ENCODE measurements at places on chromosomes 12 and 14.

GRCh38 chr12:87038098-87038497 is 781.9 kb upstream of the MGAT4C start:
- DNase-seq = no peak

GRCh38 chr14:61217516-61217915 is 63.6 kb downstream of the TMEM30B start:
- no peak for DNase-seq

- DNase-seq = no peak
These were observed 129.6 kb downstream of the NDUFA12 start for GRCh38 chr12:94873734-94874517.

GRCh38 chr14:34843011-34843554 is 32.1 kb downstream of the BAZ1A start:
- peak; percentile 39 for DNase-seq

DNA sequence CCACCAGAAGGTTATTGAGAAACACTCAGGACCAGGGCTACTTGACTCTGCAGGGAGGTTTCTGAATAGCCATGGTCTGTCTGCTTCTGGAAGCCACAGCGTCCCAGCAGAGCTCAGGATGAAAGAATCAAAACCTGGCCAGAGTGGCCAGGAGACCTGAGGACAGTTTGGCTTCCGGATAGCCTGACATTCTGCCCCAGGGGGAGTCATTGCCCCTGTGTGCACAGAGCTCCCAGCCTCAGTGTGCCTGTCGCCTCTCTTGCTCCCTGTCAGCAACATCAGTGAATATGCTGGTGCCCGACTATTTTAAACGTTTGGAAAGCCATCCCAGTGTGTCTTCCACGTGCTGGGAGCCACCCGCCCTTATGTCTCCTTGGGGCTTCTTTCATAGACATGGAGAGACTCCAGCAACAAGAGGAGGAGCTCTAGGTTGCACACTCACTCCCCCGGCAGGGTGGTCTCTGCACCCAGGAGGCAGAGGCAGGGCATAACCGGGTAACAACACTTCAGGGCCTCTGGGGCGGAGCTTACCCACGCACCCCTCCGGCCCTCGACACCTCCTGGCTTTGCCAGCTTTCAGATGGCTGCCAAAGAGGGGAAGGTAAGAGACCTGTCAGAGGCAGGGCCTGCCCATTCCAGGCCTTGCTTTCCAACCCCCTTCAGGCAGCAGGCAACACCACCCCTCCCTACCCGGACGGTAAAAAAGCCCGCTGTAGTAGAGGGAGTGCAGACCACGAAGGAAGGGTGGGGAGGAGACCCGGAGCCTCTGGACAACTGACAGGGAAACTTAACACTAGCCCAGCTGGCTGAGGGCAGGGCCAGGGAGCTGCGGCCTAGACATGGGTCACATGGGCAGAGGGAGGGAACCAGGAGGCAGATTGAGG is 19.0 kb upstream of the SLC6A12 start:
- DNase-seq = no peak

GRCh38 chr12:132572106-132572505 is 38.3 kb downstream of the LRCOL1 start:
- DNase-seq = no peak

- DNase-seq = no peak
These were observed 4.3 kb downstream of the GPR132 start for GRCh38 chr14:105060751-105061427.

- DNase-seq = peak; percentile 37
These were observed 60.4 kb upstream of the FAR2 start for GRCh38 chr12:29088611-29089219.

DNA sequence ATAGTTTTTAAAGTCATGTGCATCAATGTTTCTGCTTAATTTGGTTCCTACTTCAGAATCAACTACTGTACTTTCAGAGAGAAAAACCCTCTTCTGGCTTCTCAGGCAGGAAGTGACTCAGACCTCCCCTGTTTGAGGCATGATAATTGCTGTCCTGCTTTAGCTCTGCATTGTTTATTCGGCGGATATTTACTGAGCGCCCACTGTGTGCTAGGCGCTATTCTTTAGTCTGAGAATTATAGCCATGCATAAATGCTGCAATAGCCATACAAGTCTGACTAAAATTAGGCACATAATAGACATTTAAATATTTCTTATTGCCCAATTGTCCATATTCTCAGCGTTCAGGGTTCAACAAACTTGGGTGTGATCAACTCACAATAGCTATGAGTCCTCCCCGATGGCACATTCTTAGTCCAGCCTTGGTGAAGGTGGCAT is 6.1 kb upstream of the AMIGO2 start:
- peak; percentile 69 for DNase-seq

DNA sequence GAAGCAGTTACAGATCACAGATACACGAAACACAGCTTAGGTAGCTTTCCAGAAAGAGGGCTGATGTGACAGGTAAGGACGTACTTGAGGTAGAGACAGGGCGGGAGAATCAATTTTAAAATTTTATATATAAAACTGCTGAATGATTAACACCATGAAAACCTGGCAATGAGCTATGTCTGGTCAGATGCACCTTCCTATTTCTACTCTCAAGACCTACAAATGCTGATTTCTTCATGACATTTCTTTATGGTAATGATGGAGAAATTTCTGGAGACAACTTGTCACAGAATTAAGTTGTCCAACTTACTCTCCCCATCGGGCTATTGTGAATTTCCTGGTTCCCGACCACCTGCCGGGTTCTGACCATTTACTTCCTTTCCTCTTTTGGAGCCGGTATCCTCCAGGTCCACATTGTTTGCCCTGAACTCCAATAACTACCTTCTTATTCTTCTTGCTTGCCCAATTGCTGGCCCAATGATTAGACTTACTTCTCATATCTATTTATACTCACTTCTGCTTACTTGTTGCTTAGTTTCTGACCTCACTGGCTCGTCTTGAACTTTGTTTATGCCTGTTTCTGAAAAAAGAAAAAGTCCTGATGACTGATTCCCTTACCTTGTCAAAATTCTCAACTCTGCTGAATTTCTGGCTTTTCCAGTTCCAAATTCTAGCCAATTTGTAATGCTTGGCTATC is 12.8 kb upstream of the ATP2B1 start:
- peak; percentile 85 for DNase-seq

GRCh38 chr12:96190413-96191108 is 3.6 kb upstream of the ELK3 start:
- no peak for DNase-seq

GRCh38 chr12:3046441-3047200 is 30.6 kb upstream of the TSPAN9 start:
- DNase-seq = no peak

DNA sequence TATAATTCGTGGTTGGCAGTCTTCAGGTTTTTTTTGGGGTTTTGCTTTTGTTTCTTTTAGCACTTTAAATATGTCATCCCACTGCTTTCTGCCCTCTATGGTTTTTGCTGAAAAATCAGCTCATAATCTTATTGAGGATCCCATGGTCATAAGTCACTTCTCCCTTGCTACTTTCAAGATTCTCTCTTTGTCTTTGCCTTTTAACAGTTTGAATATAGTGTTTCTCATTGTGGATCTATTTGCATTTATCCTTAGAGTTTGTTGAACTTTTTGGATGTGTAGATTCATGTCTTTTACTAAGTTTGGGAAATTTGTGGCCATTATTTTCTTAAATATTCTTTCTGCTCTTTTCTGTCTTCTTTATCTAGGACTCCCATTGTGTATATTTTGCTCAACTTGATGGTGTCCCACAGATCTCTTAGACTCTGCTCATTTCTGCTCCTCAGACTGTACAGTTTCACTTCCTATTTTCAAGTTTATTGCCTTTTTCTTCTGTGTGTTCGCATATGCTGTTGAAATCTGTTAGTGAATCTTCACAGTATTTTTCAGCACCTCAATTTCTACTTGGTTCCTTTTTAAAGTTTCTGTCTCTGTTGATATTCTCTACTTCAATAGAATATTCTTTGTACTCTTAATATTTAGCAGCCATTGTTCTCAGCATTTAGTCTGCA is 70.8 kb downstream of the WNK1 start:
- peak; percentile 78 for DNase-seq

GRCh38 chr14:51697848-51698247 is 46.1 kb downstream of the FRMD6 start:
- DNase-seq = no peak

DNA sequence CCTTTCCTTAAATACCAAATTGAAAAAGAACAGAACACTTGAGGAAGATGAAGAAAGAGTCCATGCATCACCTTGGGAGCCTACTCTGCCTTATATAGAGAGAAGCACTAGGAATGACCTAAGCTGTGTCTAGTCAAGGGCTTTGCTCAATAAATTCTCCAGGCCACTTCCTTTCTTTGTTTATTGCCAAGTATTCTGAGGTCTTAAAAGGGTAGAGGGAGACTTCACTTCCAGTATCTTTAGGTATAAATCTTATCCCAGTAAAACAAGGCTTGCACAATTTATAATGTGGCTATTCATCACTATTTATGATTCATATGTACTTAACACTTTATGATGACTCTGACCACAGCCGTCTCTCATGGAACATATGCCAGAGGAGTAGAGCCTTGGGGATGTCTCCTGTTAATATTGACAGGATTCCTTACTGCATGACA is 85.1 kb upstream of the ARHGAP5 start:
- DNase-seq = no peak

- DNase-seq = no peak
These were observed 27.6 kb upstream of the NOS1 start for GRCh38 chr12:117388951-117389446.

DNA sequence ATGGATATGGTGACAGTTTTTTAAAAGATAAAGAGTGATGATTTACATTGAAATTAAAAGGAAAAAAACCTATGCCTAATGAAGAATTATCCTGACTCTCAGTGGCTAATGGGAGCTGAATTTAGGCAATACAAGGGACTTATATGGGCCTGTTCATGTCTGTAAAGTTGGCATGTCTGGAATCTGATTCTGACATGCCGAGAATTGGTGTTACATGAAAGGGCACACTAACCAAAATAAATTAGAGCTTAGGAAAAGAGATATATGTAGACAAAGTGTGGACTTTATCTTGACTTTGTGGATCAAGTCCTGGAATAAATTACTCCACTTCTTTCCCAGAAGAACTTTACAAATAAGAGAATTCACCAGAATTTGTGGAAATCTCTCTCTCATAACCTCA is 1.1 kb downstream of the TDG start:
- no peak for DNase-seq

- DNase-seq = no peak
These were observed 125.4 kb downstream of the FOXA1 start for GRCh38 chr14:37469650-37470049.

All from inflammatory macrophage treated with lipopolysaccharide for 1 hour (primary cell).